ENCODE measurements at places on chromosomes 5 and 9.
A peak's percentile ranks its signal among the peaks of the same experiment; 100 is the strongest.

DNA sequence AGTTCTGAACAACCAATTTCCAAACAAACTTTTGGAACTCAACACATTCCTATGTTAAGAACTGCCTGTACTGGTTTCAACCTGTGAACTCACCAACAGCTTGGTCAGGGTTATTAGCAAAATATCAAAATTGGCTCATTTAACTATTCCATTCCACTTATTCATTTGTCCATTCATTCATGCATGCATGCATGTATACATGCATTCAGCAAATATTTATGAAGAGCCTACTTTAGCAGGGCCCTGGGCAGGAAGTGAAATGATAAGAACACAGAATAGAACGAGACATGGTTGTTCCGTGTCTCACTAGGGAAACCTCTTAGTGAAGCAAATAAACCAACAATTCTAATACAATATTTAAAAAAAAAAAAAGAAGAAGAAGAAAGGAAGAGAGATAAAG, 107.4 kb downstream of the GLIS3 start:
- DNase-seq: no peak

- no peak for DNase-seq
Observed at GRCh38 chr5:173873306-173873922, 14.7 kb upstream of the CPEB4 start.

GRCh38 chr9:1490341-1491232, 440.4 kb downstream of the DMRT2 start:
- no peak for DNase-seq

DNA sequence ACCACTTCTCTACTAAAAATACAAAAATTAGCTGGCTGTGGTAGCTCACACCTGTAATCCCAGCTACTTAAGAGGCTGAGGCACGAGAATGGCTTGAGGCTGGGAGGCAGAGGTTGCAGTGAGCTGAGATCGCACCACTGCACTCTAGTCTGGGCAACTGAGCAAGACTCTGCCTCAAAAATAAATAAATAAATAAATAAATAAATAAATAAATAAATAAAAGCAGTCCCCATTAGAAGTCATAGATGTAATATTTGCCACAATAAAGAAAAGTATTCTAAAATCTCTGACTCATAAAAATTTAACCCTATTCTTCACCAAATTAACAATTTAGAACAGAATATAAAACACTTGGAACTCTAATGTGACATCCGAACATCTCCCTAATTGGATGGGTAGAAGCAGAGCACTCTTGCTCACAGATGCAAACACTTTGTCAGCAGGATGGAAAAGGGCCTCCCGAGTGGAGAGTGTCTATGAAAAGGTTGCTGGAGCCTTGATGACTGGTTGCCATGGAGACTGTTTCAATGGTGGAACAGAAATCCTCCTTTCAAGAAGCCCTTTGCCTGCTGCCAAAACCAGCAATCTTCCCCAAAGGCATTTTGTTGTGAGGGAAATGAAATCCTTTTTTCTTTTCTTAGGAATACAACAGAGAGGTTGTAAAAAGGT, 38.9 kb upstream of the TRAF1 start:
- DNase-seq: no peak

- no peak for DNase-seq
Observed at GRCh38 chr5:135867599-135867998, 28.0 kb downstream of the IL9 start.

- DNase-seq: no peak
Observed at GRCh38 chr5:146112476-146112875, 7.1 kb upstream of the PLAC8L1 start.

GRCh38 chr5:171549274-171549673, 129.8 kb downstream of the FGF18 start:
- DNase-seq: no peak

DNA sequence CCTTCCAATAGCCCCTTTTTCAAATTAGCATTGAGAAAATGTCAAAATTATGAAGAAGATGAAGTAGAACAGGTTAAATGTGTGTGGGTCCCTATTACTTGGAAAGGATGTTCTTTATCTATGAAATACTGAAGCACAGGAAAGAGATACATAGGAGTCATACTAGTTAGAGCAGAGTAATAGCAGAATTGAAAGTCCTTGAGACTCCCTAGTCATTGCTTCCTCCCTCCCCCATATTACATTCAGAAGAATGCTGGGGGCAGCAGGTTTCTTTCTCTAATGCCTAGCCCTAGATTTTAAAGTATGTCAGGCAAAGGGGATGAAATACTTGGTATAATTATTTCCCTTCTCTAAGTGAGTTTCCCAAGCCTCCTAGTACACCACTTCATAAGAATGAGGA, 4.4 kb downstream of the ZCCHC9 start:
- no peak for DNase-seq

- no peak for DNase-seq
Observed at GRCh38 chr5:121704291-121704690, 147.4 kb upstream of the FTMT start.

DNA sequence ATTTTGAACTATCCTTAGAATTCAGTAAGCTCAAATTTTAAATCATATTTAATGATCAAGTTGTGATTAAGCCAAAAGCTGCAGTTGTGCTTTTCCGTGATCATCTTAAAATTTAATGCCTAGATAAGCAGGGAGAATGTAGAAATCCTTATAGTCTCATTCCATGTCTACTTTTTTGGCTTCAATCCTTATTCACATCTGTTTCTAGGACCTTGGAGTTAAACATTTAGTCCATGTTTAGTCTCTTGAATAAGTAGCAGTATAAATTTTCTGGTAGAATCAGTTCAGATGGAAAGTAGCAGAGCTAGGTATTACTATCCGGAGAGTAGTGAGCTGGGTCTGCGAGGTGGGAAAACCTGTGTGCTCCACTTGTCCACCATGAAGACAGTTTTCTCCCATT, 59.3 kb upstream of the RIOK2 start:
- no peak for DNase-seq

DNA sequence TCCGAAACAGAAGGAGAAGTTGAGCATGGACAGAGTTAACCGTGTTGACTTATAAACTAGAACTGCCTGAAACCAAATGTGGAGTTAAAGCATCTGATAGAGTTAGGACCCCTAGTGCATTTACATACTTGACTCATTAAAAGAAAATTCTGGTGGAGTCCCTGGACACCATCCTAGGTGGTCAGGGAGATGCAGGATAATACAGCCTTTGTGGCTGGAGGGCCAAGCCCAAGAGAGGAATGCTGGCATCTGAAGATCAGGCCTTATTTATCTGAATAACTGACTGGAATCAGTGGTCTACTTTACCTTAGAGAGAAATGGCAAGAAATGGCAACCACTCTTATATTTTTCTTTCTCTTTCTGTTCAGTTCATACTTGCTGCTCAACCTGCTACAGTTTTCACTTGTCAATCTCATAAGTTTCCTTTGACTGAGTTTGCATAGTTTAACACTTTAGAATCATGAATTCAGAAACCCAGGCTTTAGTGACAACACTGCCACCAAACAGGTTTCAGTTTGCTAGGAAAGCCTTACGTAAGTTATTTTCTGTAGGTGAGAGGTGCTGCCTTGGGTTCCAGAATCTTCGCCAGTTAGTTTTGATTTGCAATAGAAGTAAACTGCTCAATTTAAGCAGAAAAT, 10.2 kb downstream of the CMYA5 start:
- no peak for DNase-seq

- no peak for DNase-seq
Observed at GRCh38 chr9:104090578-104090977, 3.5 kb upstream of the SMC2 start.

DNA sequence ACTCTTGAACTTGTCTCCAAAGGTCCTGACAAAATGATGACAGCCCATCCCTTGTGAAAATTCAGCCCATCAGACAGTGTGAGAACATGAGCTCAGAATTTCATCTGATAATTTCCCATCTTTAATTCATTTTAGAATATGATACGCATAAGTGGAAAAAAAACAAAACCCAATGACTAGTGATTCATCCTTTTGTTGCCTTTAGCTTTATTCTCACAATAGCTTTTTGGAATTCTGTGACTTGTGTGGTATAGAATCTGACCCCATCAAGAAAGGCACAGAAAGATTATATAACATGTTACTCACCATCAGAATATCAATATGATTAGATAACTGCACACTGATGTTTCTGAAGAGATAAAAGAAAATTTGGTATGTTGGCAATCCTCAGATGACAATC, 16.1 kb upstream of the TMED7 start:
- DNase-seq: no peak

GRCh38 chr5:149682532-149683075, 47.5 kb upstream of the PPARGC1B start:
- DNase-seq: no peak

DNA sequence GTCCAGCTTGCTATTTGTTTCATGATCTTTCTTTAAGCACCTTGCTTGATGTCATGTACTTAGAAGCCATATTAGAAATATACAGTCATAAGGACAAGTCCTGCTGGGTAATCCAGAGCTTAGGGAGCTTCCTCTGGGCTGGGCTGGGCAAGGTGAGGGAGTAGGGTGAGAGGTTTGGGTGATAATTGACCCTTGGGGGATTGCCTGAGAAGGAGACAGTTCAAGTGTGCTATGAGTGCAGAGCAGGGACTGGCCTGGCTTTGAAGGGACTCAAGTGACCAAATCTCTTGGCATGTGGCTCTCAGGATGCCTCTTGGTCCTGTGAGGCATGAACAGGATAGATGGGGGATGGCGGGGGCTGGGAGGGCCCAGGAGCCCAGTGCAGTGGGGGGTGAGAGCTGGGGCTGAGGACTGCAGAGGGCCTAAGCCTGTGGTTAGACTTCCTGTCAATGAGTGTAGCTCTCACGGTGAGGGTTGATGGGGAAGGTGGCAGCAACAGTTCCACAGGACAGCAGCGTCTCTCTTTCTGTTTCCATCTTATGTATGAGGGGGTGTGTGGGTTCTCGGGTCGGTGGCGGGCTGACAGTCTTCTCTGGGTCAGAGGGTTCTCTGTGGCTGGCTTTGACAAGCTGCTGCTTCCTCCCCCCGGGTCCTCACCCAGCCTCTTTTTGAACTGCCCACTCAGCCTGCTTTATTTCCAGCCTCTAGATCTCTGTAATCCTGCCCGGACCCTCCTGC, 53.5 kb downstream of the RGS3 start:
- DNase-seq: no peak

GRCh38 chr5:2695200-2695891, 56.1 kb downstream of the IRX2 start:
- no peak for DNase-seq

DNA sequence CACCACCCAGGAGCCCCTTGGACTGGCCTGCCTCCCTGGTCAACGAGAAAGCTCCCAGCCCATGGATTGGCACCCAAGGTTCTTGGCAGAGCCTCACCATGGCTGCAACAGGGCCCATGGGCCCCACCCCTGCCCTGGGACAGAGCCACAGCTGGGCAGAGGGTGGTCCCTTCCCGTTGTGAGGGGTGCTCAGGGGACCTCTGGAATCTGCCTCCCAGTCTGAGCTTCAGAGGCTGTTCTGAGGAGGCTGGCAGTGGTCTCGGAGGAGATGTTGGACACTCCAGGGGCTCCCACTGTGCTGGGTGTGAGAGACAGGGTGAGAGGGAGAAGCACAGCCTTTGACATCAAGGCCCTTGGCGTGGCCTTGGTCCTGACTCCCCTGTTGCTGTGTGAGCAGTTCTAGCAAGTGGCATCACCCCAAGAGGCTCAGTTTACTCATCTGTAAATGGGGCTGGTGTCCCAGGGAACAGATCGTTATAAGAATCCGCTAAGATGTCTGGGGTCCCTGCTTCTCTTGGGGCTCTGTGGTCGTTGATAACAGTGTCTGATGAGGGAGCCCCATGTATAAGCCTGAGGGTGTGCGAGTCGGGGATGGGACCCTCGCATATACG, 33.0 kb downstream of the LHX3 start:
- no peak for DNase-seq

GRCh38 chr5:66609615-66610014, 13.4 kb downstream of the MAST4 start:
- no peak for DNase-seq

- DNase-seq: no peak
Observed at GRCh38 chr9:117268847-117269446, 145.9 kb downstream of the ASTN2 start.

GRCh38 chr9:36976371-36977030, 57.6 kb downstream of the PAX5 start:
- no peak for DNase-seq

GRCh38 chr9:81499021-81499454, 190.3 kb downstream of the TLE1 start:
- no peak for DNase-seq

- DNase-seq: no peak
Observed at GRCh38 chr9:135258461-135258860, 171.0 kb downstream of the OLFM1 start.

- DNase-seq: peak; percentile 31
Observed at GRCh38 chr5:140925806-140926442, at the start of gene PCDHAC1. Gene PCDHAC1 (plus strand): TSS chr5:140926299. CDS start chr5:140926893, 594 bp downstream.

DNA sequence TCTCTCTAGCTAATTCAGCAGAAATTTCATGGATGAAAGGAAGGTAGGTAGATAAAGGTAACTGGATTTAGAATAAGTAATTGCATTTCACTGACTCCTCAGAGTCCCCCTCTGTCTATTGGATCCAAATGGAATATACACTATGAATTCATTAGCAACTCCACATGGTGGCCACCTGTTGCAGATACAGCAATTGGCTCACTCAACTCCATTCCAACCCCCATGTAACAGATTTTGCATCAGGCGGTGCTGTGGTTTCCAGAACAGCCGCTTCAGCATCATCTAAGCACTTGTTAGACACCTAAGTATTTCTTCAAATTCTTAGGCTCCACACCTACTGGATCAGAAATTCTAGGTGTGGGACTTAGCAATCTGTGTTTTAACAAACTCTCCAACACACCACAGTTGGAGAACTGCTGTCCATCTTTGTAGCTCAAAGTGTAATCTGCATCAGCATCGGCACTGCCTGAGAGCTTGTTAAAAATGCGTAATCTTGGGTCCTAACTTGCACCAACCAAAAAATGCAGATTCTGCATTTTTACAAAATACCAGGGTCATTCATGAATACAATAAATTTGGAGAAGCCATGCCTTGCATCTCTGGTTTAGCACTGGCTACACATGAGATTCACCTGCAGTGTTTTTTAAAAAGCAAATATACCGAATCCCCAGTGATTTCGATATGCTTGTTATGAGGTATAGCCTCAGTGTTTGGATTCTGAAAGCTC, 413.8 kb upstream of the CD180 start:
- DNase-seq: no peak

DNA sequence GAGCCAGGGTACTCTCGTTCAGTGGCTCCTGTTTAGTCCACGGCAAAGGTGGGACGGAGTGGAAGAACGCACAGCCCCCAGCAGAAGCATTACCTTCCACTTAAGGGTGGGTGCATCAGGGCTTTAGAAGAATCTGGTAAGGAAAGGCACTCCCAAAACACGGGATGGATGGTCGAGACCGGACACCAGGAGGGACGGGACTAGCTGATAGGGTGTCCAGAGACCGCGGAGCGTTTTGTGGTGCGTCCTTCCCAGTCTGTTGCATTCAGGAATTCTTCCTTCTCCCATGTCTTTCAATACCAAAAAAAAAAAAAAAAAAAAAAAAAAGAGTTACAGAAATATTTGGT, 545 bp upstream of the CTSV start:
- DNase-seq: no peak

GRCh38 chr5:3335301-3335700, 260.3 kb upstream of the IRX1 start:
- no peak for DNase-seq

- DNase-seq: no peak
Observed at GRCh38 chr9:112112519-112112918, 62.6 kb downstream of the SUSD1 start.
